ENCODE measurements at places on chromosomes 4 and X.

- DNase-seq = no peak
Measured at GRCh38 chrX:13008189-13008533, 33.3 kb downstream of the TMSB4X start.

GRCh38 chrX:151363316-151363715 is 33.7 kb upstream of the VMA21 start:
- DNase-seq = no peak

GRCh38 chr4:158176776-158177175 is 4.0 kb upstream of the GASK1B start:
- DNase-seq = no peak

DNA sequence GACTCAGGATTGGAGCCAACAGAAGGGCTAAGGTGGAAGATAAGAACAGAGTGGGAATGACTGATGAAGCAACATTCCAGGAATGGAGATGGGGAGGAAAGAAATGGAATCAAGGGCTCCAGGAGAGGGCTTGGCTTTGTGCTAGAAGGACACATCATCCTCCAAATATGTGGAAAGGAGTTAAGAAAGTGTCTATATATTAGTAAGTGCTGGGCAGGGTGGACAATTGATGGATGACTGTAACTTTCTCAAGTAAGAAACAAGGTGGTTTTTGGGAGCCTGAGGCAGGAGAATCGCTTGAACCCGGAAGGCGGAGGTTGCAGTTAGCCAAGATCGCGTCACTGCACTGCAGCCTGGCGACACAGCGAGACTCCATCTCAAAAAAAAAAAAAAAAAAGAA is 71.6 kb upstream of the NFKB1 start:
- peak; percentile 90 for DNase-seq

All from fibroblast of skin of right biceps (primary cell).